Stimulated activated CD4-positive, alpha-beta T cell treated with anti-CD3 and anti-CD28 coated beads, TNF-alpha, amount 100 ng/mL, for 4 hours (primary cell): ENCODE measurements at places on chromosomes 4 and X.

DNA sequence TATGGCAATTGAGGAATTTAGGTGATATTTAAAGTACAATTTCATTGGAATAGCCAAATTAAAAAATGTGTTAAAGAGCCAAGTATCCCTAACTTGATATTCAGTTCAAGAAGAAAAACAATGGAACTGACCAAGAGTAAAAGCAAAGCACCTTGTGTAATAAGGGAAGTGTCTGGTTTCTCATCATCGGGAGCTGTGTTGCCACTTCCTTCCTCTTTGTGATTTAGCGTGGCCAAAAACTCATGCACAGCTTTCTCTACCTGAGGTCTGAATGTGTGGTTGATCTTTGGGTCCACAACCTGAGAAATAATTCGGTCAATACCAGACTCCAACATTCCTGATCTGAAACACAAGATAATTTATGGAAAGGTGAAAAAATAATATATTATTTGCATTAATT lies 12.4 kb downstream of the BOD1L1 start:
- no peak for DNase-seq

GRCh38 chr4:178081896-178082295 lies 639.7 kb upstream of the AGA start:
- no peak for DNase-seq

DNA sequence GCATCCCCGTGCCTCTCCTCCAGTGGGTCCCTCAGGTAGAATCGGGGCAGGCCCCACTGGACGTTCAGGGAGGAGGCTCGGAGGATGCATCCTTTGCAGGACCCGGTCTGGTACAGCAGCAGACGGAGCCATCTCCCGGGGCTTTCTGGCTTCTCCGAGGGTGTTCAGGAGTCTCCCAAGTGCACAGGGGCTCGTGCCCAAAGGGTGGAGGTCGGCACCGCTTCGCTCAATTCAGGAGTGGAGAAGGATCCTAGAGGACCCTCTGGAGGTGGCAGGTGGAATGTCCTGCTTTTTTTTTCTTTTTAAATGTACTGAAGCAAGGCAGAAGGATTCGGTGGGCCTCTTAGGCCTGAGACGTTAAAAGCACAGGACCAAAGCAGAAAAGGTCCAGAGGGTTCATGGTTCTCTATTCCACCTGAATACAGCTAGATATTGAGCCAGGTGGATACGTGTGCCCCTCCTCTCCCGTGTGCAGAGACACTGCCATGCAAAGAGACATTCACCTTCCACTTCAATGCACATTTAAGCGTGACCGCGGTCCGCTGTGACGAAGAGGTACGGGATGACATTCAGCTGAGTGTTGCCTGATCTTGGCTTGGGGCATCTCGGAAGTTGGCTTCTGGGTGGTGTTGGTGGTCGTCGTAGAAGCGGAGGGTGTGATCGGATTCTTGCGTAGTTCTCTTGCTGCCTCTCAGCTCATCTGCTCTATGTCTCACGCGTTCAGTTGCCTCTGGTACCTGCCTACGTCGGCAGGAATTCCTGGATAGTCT lies 281.2 kb upstream of the AGTR2 start:
- DNase-seq = no peak

DNA sequence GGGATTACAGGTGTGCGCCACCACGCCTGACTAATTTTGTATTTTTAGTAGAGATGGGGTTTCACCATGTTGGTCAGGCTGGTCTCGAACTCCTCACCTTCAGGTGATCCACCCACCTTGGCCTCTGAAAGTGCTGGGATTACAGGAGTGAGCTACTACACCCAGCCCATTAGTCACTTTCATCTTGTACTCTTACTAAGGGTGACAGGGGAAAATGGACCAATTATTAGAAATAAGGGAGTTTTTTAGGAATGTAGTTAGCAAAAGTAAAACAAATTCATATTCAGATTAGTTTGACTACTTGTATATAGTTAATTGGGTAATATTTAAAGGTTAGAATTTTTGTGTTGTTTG lies 26.1 kb downstream of the SMARCA5 start:
- no peak for DNase-seq

DNA sequence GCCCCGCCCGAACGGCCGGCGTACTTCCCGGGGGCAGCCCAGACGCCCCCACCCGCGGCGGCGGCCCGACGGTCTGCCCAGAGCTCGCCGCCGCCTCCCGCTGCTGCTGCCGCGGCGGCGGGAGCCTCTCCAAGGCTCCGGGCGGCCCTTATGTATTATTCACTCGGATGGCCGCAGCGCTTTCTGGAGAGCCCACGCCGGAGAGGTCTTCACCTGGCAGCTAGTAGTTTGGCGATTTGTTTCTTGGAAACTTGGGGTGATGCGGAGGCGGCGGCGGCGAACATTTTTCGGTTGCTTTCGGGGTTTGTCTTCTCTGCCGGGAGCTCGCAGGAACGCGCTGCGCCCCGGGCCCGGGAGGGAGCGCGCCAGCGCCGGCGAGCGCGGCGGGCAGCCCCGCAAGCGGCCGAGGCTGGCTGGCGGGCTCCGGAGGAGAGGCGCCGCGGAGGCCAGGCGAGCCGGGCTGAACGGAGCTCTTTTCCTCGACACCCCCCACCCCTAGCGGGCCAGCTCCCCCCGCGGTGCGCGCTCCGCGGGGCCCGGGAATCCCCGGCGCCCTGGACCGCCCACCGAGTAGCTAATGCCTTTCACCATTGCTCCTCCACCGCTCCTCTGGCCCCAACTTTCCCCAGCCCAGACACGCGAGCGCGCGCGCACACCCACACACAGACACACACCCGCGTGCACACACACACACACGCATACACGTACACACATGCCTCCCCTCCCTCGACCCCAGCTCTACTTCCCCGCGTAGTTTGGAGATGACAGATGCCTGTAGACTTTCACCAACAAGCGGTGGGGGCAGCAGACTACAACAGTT lies 113.5 kb downstream of the DHX15 start:
- peak; percentile 14 for DNase-seq

- no peak for DNase-seq
These were observed 15.3 kb downstream of the VSIG4 start for GRCh38 chrX:66024570-66024969.

DNA sequence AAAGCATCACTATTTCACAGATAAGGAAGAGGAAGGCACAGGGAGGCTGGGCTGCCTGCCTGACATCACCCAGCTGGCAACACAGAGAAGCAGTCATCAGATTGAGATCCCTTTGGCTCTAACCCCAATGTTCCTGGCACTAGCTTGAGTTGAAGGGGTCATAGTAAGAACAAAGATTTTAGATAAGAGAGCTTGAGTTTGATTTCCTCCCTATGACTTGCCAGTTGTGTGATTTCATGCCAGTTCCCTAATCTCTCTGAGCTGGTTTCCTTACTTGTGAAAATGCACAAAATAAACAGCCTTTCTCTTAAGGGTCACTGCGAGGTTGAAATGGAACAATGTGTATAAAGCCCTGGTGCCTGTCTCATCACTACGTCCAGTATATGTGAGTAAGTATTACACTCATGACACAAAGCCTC lies 475.4 kb upstream of the HS3ST1 start:
- DNase-seq = no peak

DNA sequence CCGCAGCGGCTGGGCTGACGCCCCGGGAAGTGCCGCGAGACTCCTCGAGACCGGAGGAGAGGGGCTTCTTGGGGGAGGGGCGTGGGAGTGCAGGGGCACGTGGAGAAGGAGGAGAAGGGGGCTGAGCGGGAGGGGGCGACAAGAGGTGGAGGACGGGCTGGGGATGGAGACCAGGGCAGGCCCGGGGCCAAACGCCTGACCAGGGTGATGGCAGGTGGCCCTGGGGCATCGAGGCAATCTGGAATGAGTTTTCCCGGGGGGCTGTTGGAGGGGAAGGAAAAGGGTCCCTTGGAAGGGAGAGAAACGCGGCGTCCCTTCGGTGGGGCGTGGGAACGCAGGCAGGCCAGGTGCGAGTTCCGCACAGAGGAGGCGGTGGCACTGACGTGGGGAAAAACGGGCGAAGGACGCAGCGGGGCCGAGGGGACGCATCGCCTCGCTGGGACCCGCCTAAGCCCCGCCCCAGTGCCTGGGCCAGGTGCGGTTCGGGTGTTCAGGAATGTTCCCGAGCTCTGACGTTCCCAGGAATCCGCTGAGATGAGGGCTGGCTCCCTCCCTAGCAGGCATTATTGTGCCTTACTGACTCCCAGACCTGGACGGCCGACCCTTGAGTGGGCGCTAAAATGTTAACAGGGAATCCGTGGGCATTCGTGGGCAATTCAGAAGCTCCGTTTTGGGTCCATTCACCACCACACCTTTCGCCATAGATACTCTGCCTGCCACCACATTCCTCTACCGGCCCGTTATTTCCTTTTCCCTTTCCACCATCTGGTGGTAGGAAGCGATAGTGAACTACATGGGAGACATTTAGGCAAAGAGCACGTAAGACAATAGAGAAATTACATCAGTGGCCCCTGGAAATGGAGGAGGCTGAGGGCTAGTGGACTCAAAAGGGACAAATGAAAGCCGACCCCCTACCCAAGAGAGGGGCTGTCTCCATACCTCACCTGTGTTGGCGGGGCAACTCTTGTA lies 795 bp upstream of the SH3KBP1 start:
- DNase-seq = no peak

GRCh38 chr4:147610686-147611085 lies 6.5 kb upstream of the TMEM184C start:
- no peak for DNase-seq

- no peak for DNase-seq
These were observed 1.3 kb downstream of the CNGA1 start for GRCh38 chr4:48015216-48015615.

GRCh38 chr4:112637552-112637866 lies 566 bp downstream of the LARP7 start:
- DNase-seq = no peak

DNA sequence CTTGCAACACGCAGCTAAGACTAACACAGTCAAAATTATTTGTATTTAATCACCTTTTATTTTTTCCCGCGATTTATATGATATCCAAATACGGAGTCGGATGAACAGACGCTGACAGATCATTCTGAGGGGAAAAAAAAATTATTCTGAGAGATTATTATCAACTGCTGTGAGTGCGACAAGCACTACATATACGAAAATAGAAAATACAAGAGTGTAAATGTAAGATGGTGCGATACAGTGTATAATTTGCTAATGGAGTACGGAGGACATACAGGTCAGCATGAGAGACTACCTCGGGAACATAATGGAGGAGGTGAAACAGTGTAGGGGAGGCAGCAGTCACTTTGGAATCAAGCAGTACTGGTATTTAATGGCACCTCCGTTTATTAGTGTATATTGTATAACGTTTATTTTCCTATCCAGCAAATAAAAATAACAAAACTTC lies 2.8 kb upstream of the LIN54 start:
- DNase-seq = no peak

DNA sequence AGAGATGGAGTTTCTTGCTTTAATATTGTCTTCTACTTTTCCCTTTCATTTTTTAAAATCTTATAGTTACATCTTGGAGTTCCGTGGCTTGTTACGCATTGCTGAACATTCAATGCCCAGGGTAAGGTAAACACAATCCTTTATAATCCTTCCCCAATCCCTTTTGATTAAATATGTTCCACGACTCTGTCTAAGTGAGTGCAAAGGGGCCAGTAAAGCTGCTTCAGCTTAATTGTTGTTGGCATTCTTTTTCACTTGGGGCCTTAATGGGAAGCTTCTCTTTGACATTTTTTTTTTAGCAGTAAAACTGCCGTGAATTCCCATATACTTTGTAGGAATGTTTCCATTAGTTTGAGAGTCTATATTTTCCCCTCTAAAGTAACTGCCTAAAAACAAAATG lies 1028.1 kb downstream of the C4orf33 start:
- no peak for DNase-seq

DNA sequence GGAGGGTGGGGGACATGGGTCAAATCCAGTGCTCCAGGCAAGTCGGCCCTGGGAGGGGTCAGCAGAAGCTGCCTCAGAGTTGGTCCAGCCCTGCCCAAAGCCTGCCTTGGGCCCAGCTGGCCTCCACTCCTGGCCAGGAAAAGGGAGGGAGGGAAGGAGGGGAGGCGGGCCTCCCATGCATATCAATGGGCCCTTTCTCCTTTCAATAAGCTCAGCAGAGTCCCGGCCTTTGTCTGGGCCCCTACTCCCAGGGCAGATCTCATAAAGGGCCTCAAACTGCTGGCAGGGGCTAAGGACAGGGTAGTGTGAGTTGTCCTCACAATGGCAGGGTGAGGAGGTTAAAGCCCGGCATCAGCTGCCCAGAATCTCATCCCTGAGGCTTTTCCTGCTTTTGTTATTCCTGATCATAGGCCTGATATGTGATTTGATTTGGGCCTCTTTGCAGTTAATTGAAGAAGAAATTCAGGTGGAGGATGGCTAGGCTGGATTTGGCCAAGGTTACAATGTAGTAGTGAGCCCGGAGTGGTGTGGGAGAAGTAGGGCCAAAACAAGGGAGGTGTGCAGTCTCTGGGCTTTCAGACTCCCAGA lies 121.1 kb upstream of the ATP6AP2 start:
- no peak for DNase-seq

DNA sequence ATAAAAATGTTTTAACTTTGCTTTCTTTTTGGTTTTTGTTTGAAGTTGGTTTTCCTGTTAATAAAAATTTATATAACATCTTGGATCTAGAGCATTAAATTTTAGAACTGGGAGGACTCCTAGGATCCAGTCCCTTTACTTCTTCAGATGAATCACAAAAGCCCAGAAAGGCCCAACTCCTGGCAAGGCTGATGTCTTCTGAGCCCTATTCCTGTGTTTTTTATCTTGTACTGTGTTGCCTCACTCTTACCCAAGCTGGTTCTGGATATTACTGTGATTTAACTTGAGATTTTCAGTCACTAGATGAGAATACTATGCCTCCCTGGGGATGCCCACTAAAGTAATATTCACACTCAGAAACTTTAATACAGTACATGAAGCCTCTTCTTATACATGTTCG lies 127.1 kb upstream of the GALNT7 start:
- DNase-seq = no peak

DNA sequence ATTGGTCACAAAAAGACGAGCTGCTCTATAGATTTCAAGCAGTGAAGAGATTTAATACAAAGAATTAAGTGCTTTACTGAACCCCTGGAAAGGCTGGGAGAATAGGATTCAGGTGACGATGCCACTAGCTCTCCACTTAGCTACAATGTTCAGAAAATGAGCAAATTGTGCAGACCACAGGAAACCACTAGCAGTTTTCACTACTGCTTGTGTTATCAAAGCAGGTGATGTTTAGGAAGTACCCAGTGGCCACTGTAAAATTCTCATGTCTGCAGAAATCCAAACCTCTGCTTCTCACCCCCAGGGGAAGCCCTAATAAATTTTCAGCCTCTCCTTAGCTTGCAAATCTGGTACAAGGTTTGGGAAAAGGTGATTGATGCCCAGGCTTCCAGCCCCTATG lies 165.1 kb downstream of the IL1RAPL1 start:
- DNase-seq = no peak

- no peak for DNase-seq
These were observed 2241.9 kb downstream of the PCDH7 start for GRCh38 chr4:32962100-32962499.

GRCh38 chr4:121698236-121698671 lies 1.5 kb upstream of the ANXA5 start:
- no peak for DNase-seq

GRCh38 chrX:18360867-18361266 lies 6.4 kb upstream of the SCML2 start:
- no peak for DNase-seq

- DNase-seq = no peak
These were observed 190.5 kb upstream of the GALNTL6 start for GRCh38 chr4:171622729-171623128.
